Hepatic stellate cell (primary cell): ENCODE measurements at places on chromosomes 2 and 18.

GRCh38 chr2:59342166-59342565 is 1101.0 kb upstream of the FANCL start:
- no peak for DNase-seq

DNA sequence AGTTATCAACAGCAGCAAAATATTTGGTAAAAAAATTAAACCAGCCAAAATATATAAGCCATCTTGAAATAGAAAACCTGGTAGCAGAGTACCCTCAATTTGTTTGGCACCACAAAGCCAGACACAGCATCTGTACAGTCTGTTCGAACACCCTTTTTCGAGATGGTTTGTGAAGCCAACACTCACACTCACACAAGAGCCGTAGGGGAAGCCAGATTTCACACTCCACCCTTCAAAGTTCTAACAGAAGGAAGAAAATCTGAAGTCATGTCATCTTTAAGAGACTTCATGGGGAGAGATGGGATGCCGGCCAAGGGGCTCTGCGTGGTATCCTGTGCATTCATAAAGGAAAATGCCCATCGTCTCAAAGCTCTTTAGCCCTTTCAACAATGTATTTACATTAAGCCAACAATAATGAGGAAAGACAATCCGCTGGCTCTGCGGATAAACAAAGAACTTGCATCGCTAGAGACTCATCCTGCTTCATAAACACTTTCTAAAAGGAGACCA is 451.5 kb upstream of the CHST9 start:
- no peak for DNase-seq

- DNase-seq = no peak
Measured at GRCh38 chr2:112636605-112637288, 9.0 kb upstream of the SLC20A1 start.

DNA sequence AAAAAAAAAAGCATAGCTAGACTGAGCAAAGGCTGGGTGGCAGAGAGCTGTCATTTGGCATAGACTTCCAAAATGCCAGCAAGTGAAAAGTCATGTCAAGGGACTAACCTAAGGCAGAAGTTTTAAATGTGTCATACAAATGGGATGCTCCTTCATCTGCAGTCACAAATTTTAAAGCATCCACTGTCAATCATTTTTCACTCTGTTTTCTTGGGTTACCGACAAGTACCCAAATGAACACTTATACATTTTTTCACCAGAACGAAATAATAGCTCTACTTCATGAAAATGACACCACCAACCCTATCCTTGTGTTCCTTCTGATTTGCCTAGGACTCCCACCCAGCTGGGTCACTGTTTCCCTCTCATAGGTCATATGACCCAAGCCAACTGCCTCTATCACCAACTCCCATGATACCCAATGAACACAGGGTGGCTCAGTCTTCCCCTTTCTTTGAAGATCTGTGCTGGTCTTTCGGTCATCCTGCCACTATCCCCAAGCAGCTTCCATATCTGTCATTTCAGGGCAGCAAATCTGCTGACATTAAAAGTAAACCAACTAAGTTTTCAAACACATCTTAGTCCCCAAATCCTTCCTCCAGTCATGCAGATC is 21.5 kb downstream of the KLF7 start:
- no peak for DNase-seq

DNA sequence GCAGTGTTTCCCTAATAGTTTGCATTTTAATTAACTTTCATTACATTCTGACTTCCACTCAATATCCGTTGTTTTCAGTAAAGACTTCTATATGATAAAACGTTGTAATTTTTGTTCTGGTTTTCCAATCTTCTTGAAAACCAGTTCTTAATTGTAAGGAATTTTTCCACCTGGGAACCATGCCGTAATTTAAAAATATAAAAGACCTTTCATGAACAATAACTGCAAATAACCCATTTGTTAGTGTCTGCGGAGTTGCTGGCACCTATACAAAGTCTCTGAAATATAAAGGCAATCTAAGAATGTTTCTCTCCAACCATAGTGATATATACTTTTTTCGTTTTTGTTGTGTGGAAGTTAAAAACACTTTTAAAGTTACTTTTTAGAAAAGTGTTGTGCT is 7.7 kb upstream of the SATB2 start:
- DNase-seq = no peak
